ENCODE measurements at places on chromosomes 5 and 9.

DNA sequence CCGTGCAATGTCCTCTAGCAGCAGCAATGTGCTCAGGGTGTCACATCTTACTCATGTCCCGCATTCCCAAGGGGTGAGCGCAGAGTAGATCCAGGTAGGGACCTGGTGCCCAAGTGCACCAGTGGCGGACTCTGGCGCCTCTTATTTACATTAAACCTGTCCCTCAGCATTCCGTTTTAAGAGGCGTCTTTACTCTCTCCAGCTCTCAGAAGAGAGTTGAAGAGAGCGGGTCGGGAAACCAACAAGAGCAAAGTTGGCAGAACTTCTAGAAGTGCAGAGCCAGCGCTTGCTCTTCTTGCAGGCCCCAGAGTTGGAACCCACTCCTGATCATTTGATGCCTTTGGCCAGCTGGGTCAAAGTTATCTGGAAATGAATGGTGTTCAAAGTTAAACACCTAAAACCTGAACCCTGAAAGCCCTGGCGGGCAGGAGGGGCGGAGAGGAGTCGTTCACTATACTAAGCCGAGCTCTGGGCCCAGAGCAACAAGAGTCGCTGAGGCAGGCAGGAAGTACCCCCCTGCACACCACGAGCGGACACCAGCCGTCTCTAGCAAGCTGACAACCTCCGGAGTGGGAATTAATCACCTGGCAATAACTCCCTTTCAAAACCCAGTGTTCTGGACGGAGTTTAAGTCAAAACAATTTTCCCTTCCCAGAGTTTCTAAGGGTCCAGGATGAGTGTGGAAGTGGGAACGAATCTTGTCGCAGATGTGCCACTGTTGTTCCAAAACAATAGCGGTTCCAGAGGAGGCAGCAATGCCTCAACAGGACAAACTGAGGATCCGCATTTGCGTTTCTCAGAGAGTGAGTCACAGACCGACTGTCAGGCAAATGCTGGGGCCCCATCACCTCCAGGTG is 122.8 kb downstream of the TMEM161B start:
- no peak for DNase-seq

- no peak for DNase-seq
Measured at GRCh38 chr5:86797677-86798076, 179.9 kb downstream of the COX7C start.

- DNase-seq: no peak
Measured at GRCh38 chr9:99978221-99978620, 71.8 kb downstream of the STX17 start.

DNA sequence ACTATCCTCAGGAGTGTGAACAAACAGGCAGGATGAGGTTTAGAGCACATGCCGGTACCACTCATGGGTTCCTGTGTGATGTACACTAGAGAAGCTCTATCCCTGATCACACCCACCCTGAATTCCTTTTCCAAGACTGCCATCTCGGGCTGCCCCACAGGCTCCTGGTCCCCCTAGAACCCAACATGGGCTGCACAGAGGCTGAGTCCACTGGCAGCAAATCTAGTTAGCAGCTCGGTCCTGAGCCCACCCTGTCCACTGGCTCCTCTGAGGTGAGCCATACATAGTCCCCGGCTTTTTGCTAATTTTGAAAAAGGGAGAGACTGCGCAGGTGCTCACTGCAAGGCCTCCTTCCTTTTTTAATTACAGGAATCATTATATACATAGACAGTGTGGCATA is 227.0 kb downstream of the FSTL4 start:
- no peak for DNase-seq

GRCh38 chr5:60852940-60853339 is 8.9 kb upstream of the ELOVL7 start:
- no peak for DNase-seq

- DNase-seq: no peak
Measured at GRCh38 chr9:113524468-113524867, 60.9 kb downstream of the RGS3 start.

- DNase-seq: no peak
Measured at GRCh38 chr9:134623258-134624066, 18.1 kb upstream of the COL5A1 start.

DNA sequence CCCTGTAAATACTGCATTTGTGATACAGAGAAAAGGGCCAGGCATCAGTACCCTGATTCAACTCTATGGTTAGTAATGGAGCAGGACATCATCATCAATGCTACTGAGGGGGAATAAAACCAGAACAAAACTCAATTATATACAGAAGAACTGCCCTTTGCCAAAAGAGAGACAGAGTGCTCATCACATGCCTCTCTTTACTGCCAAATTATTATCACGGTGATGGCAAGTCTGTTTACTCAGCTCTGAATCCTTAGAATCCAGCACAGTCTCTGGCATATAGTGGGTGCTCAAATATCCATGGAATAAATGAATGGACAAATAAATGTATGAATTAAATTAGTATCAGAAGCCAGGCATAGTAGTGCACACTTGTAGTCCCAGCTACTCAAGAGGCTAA is 130.2 kb downstream of the TTC39B start:
- no peak for DNase-seq

- no peak for DNase-seq
Measured at GRCh38 chr9:92947268-92948037, at the start of gene FGD3. Gene FGD3 (plus strand): TSS chr9:92947523. CDS start chr9:92976257, 28,734 bp downstream.

DNA sequence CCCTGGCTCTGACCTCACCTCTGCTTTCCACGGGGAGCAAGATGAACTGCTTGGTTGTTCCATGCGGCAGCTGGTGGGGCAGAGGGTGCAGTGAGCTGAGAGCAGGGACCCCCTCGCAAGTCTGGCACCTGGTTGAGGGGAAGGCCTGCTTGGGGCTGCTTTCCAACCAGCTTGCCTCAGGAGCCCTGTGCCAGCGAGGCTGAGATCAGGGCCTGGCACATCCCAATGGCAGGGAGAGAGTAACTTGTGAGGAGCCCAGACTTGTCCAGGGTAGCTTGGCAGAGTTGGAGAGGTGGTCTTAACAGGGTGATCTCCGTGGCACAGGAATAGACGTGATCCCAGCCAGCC is 68.9 kb downstream of the IQGAP2 start:
- no peak for DNase-seq

- DNase-seq: no peak
Measured at GRCh38 chr5:59799668-59800346, 93.7 kb downstream of the PDE4D start.

DNA sequence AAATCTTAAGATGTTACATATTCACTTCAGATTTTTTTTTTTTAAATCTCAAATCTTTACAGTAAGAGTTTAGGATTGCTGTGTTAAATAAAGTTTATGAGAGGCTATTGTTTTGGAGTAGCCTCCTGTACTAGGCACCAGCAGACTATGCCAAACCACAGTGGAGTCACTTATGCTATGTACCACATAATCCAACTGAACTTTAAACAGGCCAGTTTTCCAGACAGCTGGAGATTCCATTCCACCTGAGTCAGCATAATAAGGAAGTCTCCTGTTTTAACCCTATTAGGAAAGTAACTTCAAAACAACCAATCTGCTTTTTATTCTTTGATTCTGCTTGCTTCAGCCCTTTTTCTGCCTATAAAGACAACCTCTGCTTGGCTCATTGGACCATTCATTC is 205.2 kb downstream of the CSNK1G3 start:
- DNase-seq: no peak

- no peak for DNase-seq
Measured at GRCh38 chr5:121019106-121019505, 555.0 kb downstream of the PRR16 start.

DNA sequence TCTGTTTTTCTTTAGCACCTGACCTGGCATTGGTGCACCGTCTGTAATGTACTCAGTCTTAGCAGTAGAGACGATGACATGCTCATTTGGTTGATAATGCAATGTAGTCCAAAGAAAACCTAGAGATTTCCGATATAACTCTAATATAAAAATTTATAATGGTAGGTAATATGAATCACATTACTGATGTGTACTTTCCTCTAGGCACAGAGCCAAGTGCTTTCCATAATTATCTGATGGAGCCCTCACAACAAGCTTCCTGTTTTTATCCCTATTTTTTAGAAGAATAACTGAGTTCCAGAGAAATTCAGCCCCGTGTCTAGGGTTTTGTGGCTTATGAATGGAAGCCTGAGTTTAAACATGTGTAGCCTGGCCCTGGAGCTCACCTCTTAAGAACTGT is 53.7 kb downstream of the KDM4C start:
- no peak for DNase-seq

DNA sequence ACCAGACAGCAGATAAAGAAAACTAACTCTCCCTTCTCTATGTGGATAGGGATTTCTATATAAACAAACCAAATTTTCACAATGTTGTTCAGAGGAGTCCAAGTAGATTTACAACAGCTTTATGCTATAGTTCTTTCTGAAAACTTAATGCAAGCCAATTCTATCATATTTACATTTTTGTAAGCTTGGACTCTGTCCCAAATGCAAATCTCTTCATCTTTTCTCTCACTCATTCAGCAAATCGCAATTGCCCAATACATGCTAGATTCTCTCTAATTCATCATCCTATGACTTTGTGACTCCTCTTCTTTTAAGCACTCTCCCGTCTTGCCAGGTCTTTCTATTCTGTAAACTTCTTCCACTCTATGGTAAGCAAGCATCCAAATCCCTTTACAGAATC is 39.1 kb upstream of the UGT3A2 start:
- no peak for DNase-seq

DNA sequence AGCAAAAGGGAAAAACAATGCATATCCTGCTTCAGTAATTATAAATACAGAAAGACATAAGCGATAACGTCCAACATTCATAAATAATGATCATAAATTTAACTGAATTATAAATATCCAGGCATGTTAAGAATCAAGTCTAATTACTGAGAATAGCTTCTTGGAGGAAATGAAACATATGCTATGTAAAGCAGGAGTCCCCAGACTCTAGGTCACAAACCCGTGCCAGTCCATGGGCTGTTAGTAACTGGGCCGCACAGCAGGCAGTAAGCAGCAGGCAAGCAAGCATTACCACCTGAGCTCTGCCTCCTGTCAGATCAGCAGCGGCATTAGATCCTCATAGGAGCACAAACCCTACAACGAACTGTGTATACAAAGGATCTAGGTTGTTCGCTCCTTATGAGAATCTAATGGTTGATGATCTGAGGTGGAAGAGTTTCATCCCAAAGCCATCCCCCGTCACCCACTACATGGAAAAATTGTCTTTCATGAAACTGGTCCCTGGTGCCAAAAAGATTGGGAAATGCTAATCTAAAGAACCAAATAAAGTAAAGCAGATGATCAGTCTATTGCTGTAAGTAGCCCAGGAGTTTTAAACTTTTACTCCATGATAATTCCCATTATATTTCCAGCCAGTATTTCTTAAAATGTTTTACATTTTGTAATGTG is 50.4 kb downstream of the CERT1 start:
- DNase-seq: no peak

- DNase-seq: no peak
Measured at GRCh38 chr9:37241340-37241739, 121.0 kb downstream of the ZCCHC7 start.

DNA sequence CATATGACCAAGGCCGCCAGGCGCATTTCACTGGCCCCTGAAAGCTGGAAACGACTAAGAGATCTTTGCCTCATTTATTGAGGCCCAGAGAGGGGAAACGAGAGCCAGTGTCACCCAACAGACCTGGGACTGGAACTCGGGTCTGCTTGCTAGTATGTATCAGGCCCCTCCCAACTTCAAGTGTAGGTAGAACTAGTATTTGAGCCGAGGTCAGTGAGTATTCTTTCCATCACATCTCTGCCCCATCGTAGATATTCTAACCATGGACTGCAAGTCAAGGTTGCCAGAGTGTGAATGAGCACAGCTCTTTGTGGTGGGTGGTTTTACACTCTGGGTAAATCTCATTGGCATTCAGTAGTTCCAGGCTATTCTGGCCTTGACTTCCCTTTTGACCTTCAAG is 42.2 kb downstream of the GPR107 start:
- DNase-seq: no peak

GRCh38 chr5:5363045-5363444 is 59.4 kb upstream of the ICE1 start:
- no peak for DNase-seq

- no peak for DNase-seq
Measured at GRCh38 chr5:173643964-173644363, 27.5 kb upstream of the BOD1 start.

GRCh38 chr9:21144603-21145002 is 3.0 kb upstream of the IFNW1 start:
- DNase-seq: no peak

Measured in tibial nerve (tissue), 4 donors.